ENCODE measurements at places on chromosomes 3 and 15.

GRCh38 chr3:15325228-15325627 lies 7.2 kb downstream of the SH3BP5 start:
- no peak for DNase-seq

GRCh38 chr3:106332129-106332528 lies 463.3 kb upstream of the CBLB start:
- DNase-seq: no peak

- no peak for DNase-seq
These were observed 484.5 kb downstream of the IGSF11 start for GRCh38 chr3:118550122-118550521.

DNA sequence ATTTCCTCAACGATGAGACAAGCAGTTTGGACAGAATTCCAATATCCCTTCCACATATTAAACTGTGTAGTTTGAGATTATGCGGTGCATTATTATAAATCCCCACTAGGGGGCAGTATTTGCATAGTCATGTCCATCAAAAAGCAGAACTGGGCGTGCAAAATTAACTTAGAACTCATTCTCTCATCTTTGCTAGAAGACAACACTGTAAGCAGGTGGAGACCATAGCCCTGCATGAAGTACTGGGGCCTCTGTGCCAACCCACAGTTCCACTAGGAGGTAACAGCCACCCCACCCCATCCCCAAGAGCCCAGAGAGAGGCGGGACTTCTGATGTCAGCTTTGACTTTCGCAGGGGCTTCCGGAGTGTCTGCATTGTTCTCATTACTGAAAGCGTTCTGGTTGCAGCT lies 106.6 kb upstream of the TMC3 start:
- DNase-seq: no peak

DNA sequence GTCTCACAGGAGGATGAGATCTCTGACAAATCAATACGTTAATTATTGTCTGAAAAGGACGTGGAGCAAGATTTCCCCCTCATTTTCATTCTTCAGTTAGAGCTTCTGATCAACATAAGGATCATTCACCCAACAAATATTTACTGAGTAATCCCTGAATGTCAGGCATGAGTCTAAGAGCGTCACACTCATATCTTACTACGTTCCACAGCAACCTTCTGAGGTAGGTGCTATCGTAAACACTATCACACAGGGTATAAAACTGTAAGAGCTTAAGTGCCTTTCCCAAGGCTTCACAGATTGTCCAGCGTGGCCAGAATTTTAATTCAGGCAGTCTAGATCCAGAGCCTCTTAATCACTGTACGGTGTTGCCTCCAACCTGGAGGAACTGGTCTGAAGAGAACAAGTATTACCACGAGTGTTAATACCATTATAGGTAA lies 10.6 kb upstream of the TM4SF1 start:
- DNase-seq: no peak

DNA sequence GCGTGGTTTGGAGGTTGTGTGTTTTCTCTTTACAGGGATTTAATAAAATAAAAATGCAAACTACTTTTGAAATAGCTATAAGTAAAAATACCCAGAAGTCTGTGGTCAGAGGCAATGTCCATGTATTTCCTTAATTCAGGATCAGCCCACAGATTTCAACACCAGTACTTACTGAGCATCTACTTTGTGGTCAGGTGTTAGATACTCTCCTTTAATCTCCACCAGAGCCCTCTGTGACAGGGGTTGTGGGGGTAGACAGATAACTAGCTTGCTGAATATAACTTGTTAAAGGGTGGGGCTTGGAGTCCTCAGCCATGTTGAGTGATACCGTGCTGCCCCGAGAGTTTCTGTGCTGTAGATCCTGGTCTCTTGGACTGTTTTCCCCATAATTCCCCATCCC lies 244.1 kb upstream of the NR2E3 start:
- DNase-seq: no peak

DNA sequence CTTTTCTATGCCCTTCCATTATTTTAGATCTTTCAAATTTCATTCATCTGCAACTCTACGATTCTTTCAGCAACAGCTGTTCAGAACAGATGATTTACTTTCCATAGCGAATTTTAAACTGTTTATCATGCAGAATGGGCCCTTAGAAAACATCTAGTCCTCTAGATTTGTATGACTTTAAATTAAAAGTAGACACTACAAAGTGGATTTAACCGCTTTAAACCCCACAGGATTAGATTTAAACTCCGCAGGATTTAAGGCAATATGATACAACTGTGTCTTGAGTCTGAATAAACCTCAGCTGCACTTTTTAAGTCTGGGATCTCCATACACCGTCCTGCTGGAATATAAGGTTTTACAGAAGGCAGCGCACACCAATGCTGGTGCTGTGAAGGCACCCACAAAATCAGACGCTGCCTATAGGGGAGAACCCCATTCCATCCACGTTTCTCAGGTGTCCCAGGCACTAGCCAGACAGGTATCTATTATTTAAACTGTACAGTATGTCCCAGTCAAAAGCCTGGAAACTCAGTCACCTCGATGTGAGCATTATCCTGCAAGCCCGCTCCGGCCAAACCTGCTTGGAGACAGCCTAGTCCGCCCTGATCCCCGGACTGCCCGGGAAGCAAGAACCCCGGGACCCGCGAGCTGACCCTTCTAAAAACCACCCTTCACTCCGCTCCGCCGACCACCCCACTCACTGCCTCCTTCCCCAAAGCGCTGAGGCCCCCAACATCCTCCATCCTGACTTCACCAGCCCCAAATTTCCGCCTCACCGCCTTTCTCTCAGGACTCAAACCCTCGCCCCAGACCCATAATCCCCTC lies 768 bp downstream of the ANO10 start:
- no peak for DNase-seq

DNA sequence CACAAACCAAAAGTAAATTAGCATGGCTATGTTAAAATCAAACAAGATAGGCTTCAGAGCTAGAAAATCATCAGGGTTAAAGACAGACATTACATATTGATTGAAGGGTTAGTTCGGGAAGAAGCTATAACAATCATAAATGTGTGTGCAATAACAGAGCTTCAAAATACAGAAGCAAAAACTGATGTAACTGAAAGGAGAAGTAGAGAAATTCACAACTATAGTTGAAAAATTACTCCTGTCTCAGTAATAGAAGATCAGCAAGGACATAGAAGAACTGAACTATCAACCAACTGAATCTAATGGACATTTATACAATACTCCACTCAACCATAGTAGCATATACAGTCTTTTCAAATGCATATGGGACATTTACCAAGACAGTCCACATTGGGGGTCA lies 59.4 kb downstream of the MCTP2 start:
- DNase-seq: no peak

GRCh38 chr15:47289656-47290055 lies 427.6 kb upstream of the SEMA6D start:
- DNase-seq: no peak

DNA sequence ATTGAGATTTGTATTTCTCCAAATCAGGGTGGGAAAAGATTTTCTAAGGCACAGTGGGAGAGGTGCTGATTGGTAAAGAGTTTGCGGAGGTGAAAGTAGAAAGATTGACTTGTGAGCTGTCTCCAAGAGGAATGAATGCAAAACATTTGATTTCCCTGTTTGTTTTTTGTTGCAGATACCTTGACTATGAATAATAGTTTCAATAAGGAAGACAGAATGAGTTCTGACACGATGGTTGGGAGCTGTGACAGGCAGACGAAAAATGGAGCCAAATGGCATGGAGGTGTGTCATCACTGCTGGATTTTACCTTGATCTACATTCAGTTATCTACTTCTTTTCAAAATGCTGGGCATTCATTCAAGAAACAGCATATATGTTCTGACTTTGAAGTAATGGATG lies 145.1 kb downstream of the NFKBIZ start:
- no peak for DNase-seq

GRCh38 chr15:100501117-100501516 lies 27.6 kb downstream of the CERS3 start:
- DNase-seq: no peak

DNA sequence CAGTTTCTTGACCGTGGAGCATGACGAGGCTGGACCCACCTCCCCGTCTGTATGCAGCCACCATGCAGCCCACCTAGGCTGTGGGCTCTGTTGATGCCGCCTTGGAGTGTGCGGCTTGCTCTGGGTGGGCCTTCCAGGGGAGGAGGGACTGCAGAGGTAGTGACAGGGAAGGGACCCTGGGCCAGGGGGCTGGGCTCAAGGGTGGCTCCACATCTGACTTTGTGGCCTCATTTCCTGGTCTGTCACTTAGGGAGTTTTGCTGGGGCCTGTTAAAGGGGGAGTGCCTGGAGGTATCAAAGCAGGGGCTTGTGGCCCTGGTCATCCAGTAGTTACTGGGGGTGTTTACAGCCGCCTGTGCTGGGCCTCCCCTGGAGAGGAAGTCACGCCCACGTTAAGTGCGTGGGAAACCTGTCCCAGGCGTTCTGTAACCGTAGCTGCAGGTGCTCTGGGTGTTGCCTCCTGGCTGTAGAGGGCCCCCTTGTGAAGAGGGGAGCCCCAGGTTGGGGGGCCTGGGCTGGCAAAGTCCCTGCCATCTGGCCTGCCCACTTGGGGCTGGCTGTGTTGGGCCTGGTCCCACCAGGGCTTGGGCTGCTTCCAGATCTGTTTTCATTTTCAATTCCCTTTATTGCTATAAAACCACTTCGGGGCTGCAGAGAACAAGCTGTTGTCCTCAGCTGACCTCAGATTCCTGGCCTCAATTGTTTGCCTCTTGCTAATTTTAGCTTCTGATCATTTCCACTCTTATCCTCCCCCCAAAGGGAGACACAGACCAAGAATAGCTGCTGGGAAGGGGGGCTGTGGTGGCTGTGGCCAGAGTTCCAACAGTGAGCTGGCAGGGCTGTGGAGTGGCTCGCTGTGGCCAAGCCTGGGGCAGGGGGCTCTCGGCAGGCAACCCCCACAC lies 26.5 kb downstream of the KLF13 start:
- DNase-seq: no peak

DNA sequence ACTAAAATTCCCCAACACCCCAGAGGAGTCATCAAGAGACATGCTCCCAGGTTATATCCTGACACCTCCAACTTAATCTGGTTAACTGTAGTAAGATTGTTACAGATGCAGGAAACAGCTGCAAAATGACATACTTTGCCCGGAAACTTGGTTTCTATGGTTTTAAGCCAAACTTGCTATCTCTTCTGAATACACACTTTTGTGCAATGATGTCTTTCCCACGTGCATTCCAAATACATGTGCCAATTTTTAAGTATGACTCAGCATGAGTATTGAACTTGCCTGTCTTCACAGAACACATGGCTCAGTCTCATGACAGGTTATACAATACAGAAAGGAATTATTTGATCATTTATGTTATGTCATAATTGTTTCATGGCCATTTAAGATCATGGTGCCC lies 207.0 kb upstream of the DCBLD2 start:
- no peak for DNase-seq

- no peak for DNase-seq
These were observed 287.6 kb upstream of the ICE2 start for GRCh38 chr15:60766391-60767128.

DNA sequence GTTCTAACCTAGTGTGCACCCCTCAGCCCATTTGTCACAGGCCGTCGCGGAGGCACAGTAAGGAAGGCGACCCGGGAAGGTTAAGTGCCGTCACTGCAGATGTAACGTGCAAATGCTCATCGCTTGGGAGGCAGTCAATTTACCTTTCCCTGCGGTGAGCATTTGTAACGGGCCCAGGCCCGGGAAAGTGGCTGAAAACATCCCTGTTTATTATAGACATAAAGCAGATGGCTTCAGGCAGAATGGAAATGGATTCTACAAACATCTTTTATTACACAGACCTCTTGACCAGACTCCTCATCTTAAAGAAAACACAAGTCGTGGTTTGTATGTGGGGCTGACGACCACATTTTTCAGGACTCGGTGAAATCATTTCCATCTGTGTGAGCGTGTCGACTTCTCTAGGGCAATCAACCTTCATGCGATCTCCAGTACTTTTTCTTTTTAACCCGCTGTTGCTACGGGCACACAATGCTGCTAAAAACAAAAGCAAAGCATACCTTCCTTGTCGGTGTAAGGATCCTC lies 43.6 kb downstream of the NMNAT3 start:
- no peak for DNase-seq

DNA sequence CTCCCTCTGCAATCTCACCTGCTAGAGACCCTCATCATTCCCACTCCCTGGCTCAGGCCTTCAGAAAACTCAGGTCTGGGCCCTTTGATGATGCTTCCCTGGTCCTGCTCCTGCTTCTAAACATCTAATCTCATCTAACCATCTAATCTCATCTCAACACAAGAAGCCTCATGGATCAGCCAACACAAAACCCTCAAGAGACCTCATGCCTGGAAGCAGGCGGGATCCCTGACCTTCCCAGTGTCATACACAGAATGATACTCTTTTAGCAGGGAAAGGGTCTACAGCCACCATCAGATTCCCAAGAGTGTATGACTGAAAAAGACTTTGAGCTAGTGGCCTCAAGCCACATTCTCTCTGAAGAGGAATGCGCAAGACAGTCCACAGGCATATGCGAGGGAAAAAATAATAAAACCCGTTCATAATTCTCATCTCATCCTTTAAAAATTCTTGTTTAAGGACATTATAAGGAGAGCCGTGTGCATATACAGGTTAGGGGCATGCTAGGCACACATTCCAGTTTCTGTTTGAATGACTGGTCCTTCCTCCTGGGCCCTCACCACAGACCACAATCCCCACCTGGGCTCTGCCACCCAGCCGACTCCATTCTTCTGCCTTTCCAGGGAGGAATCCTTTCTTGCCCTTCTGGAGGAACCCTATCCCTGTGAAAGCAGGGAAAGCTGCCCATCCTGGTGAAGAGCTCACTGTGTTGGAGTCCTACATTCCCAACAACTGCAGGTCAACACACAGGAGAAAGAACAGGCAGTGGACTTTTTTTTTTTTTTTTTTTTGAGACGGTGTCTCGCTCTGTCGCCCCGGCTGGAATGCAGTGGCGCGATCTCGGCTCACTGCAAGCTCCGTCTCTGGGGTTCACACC lies 2.2 kb downstream of the ZXDC start:
- DNase-seq: no peak
